Hepatocyte (in vitro differentiated cells): ENCODE measurements at places on chromosomes 7 and 10. TPM values are rescaled to one million over a fixed set of nuclear protein-coding genes. Genes with fewer than 3 reads are reported as not detected.

GRCh38 chr7:54485044-54485443, 57.1 kb upstream of the VSTM2A start:
- no peaks in the 10 kb centered on the region for H3K4me1 ChIP-seq
- no peaks in the 10 kb centered on the region for H3K36me3 ChIP-seq
- no peak overlapping the region for H3K4me3 ChIP-seq
- DNase-seq: no peak
- no peak overlapping the region for H3K27ac ChIP-seq
- no peaks in the 10 kb centered on the region for H3K27me3 ChIP-seq

GRCh38 chr10:49356944-49357343, 38.9 kb downstream of the DRGX start:
- no peak for DNase-seq
- H3K36me3 ChIP-seq: no peaks in the 10 kb centered on the region
- H3K27me3 ChIP-seq: no peaks in the 10 kb centered on the region
- no peak overlapping the region for H3K4me3 ChIP-seq

METTL27 gene
- 1.6 and 2.6 TPM in 2 replicates for total RNA-seq

CROT gene
- total RNA-seq: 50.7 and 57.4 TPM in 2 replicates

TRA2A gene
- total RNA-seq: 41.0 and 57.2 TPM in 2 replicates

DNA sequence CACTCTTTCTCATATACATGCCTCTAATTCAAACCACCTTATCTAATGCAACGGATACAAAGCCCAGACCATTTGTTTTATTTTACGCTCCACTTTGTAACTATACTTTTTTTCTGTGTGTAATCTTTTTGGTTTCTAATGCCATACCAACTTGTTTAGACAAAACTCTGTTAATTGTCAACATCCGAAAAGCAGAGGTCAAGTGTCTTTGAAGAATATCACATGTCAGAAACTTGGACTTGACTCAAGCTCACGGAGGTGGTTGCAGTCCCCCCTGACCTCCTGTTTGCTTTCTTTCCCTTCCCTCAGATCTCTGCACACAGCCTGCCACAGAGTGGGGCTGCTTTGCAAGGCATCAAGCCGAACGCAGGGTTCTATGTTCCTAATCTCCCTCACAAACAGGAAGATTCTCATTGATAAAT, 698.9 kb downstream of the PARD3 start:
- H3K27me3 ChIP-seq: no peaks in the 10 kb centered on the region
- no peak overlapping the region for H3K4me3 ChIP-seq
- peak overlapping the region; percentile 41 for H3K27ac ChIP-seq
- H3K36me3 ChIP-seq: no peaks in the 10 kb centered on the region

AKR1D1 gene
- total RNA-seq: 19.4 and 25.4 TPM in 2 replicates

INA gene
- 0.16 and 0.93 TPM in 2 replicates for total RNA-seq

PAPOLB gene
- total RNA-seq: not detected in 2 replicates

GRCh38 chr7:117178600-117178999, 144.3 kb downstream of the WNT2 start:
- no peaks in the 10 kb centered on the region for H3K36me3 ChIP-seq
- no peak overlapping the region for H3K27ac ChIP-seq
- no peaks in the 10 kb centered on the region for H3K4me1 ChIP-seq
- no peak for DNase-seq
- no peak overlapping the region for H3K4me3 ChIP-seq

DNA sequence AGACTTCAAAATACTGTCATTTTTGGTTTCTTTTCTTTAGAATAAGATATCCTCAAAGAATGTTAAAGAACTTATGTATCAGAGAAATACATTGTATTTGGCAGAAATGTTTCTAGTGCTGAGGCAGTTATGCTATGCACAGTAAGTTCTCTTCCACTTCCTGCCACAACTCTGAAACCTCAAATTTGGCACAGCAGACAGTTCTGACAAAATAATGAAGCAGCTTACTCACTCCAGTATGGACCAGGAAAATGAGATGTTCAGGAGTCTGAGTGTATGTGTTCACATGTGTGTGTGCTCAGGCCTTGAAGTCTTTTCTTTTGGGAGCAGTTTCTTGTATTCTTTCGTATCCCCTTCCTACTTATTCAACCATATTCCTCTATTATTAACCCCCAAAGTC, 197.0 kb upstream of the AGK start:
- DNase-seq: no peak
- no peak overlapping the region for H3K27ac ChIP-seq
- H3K27me3 ChIP-seq: no peaks in the 10 kb centered on the region
- H3K4me3 ChIP-seq: no peak overlapping the region
